HepG2 (cell line): ENCODE measurements at places on chromosomes 1 and 21. TPM values are rescaled to one million over a fixed set of nuclear protein-coding genes. Genes with fewer than 3 reads are reported as not detected.
A peak's percentile ranks its signal among the peaks of the same experiment; 100 is the strongest.

- no peak for DNase-seq
- H3K27me3 ChIP-seq: no peaks in the 10 kb centered on the region; the same call in 2 of the 3 replicates
- no peaks in the 10 kb centered on the region for H3K36me3 ChIP-seq
Observed at GRCh38 chr1:231422798-231423309, 767 bp upstream of the EGLN1 start.

DNA sequence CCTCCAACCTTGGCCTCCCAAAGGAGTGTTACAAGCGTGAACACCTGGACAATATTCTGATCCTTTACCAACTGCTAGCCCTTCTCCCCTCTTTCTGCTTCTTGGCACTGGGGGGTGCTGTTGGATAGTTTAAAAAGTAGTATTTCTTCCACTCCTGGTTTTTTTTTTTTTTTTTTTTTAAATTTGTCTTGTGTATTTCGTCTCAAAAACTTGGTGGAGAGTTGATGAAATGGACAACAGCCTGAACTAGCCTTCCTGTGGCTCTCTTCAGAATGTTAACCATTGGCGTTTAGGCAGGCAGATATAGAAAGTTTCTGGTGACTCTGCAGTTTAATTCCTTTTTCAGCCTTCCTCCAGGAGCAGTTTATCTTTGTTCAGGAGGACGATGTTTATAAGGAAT is 69.7 kb upstream of the USP24 start:
- no peak for DNase-seq
- H3K4me1 ChIP-seq: peaks cover 7% of the 10 kb centered on the region; the same call in 1 of the 2 replicates
- no peak overlapping the region for H3K27ac ChIP-seq
- H3K4me3 ChIP-seq: no peak overlapping the region

- DNase-seq: no peak
- 0 out of 3 replicates have a peak, but pooled peaks cover 5% of the 10 kb centered on the region for H3K27me3 ChIP-seq
- H3K4me1 ChIP-seq: peaks cover 40% of the 10 kb centered on the region
- no peaks in the 10 kb centered on the region for H3K36me3 ChIP-seq
Observed at GRCh38 chr1:11787804-11788436, 17.8 kb downstream of the MTHFR start.

GRCh38 chr1:199510314-199510713 is 517.2 kb upstream of the NR5A2 start:
- no peaks in the 10 kb centered on the region for H3K27me3 ChIP-seq
- H3K36me3 ChIP-seq: no peaks in the 10 kb centered on the region
- DNase-seq: no peak
- H3K4me1 ChIP-seq: no peaks in the 10 kb centered on the region
- H3K27ac ChIP-seq: no peak overlapping the region

GRCh38 chr1:154193821-154194220 is 1.9 kb upstream of the TPM3 start:
- no peak overlapping the region for H3K27ac ChIP-seq
- peak overlapping the region; percentile 38 for H3K4me3 ChIP-seq
- H3K27me3 ChIP-seq: no peaks in the 10 kb centered on the region
- H3K4me1 ChIP-seq: peaks cover 56% of the 10 kb centered on the region
- H3K36me3 ChIP-seq: no peaks in the 10 kb centered on the region
- peak; percentile 52 for DNase-seq

- no peaks in the 10 kb centered on the region for H3K36me3 ChIP-seq
- no peak for DNase-seq
- peak overlapping the region; percentile 80 for H3K27ac ChIP-seq
- H3K4me3 ChIP-seq: no peak overlapping the region
- H3K4me1 ChIP-seq: peaks cover 62% of the 10 kb centered on the region
Observed at GRCh38 chr1:65477414-65478378, 57.2 kb downstream of the LEPR start.

DNA sequence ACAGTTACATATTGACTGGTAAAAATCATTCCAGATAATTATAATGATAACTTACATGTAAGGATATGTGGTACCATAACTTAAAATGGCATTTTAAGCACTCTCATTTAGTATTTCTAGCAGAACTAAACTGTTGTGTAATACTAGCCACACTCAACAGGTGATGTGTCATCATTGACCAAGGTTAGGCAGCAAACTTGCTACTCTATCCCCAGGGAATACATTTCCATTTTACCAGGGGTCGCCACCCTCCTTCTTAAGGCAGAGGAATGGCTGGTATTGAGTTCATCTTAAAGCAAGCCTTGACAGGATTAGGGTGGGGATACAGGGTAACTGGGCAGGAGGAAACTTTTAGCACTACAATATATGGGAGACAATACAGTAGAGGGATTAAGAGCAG is 259.8 kb upstream of the CAMK1G start:
- no peaks in the 10 kb centered on the region for H3K4me1 ChIP-seq
- no peak overlapping the region for H3K27ac ChIP-seq
- H3K36me3 ChIP-seq: no peaks in the 10 kb centered on the region
- H3K27me3 ChIP-seq: no peaks in the 10 kb centered on the region
- no peak for DNase-seq

GRCh38 chr1:185292237-185292636 is 24.8 kb downstream of the IVNS1ABP start:
- DNase-seq: no peak
- no peak overlapping the region for H3K27ac ChIP-seq
- H3K36me3 ChIP-seq: no peaks in the 10 kb centered on the region; the same call in 1 of the 3 replicates
- H3K4me1 ChIP-seq: peaks cover 10% of the 10 kb centered on the region; the same call in 1 of the 2 replicates

DNA sequence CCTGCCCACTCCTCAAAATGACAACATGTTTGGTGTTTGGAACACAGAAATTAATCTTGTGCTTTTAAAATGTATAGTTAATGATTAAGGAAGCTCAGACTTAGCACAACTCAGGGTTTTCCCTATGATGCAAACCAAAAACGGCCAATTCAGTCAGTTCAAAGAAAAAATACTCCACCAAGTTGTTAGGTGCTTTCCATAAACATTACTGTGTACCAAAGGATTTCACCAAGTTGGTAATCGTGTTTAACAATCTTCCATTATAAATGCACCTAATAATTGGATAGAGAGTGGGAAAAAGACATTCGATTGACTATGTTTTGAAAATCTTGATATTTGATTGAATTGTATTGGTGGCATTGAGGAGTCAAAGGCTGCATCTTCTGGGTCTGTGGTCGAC is 33.3 kb upstream of the DUSP10 start:
- H3K27ac ChIP-seq: no peak overlapping the region
- no peak for DNase-seq
- no peaks in the 10 kb centered on the region for H3K36me3 ChIP-seq
- no peak overlapping the region for H3K4me3 ChIP-seq
- no peaks in the 10 kb centered on the region; the same call in 2 of the 3 replicates for H3K27me3 ChIP-seq

- H3K4me3 ChIP-seq: peak overlapping the region; percentile 75
- no peak for DNase-seq
- peaks cover 9% of the 10 kb centered on the region; the same call in 1 of the 2 replicates for H3K36me3 ChIP-seq
- H3K27me3 ChIP-seq: no peaks in the 10 kb centered on the region
Observed at GRCh38 chr1:1308756-1309250, 406 bp downstream of the PUSL1 start.

DNA sequence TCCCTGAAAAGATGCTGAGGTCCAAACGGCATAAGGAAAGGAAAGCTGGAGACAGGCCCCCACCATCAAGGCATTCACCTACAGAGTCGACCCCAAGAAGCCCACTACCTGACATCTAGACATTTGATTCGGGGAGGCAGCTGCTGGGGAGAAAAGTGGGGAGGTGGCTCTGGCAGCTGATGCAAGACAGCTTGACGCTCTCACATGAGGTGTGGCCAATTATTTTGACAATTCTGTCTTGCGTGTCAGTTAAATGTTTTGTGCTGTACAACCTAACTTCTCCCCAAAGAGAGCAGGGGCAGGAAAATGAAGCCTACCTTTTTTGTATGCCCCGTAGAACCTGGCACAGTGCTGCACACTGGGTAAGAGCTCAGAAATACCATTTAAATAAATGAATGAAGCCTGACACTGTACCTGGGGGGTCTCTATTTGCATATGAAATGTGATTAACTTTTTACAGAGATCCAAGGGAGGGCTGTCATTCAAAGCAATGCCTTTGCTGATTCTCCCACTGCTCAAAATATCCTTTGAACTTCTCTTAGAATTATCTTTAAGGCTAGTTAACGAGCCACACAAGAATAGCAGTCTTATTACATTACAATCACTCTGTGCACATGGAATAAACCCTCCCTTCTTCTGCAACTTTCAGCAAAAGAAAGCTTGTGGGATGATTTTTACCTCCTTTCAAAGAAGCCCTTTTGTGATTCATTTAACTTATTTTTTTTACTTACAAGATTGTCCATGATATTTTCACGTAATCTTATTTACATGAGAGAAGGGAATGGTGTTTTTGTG is 163.2 kb downstream of the TNR start:
- H3K27me3 ChIP-seq: no peaks in the 10 kb centered on the region
- no peak for DNase-seq
- H3K4me3 ChIP-seq: no peak overlapping the region
- no peaks in the 10 kb centered on the region for H3K4me1 ChIP-seq
- H3K27ac ChIP-seq: no peak overlapping the region
- no peaks in the 10 kb centered on the region for H3K36me3 ChIP-seq

GRCh38 chr1:43760745-43761317 is 53.5 kb downstream of the ST3GAL3 start:
- DNase-seq: no peak
- H3K36me3 ChIP-seq: no peaks in the 10 kb centered on the region
- H3K4me1 ChIP-seq: peaks cover 39% of the 10 kb centered on the region
- no peaks in the 10 kb centered on the region for H3K27me3 ChIP-seq

DNA sequence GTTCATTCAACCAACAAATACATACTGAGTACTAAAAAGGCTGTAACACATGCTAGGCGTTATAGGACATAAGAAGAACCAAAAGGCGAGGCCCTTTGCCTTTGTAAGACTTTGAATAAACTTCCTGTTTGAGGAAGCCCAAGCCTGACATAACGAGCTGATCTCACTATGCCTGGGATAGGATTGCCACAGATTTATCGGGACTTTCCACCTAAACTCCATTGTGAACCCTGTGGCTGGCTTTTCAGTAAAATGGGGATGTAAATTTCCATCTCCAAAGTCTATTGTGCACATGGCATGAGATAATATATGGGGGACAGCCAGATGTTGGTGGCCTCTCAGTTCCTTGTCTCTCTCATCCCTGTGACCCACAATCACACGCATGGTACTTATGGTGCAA is 41.9 kb downstream of the LMO4 start:
- no peak overlapping the region for H3K4me3 ChIP-seq
- H3K4me1 ChIP-seq: no peaks in the 10 kb centered on the region
- no peak for DNase-seq
- no peaks in the 10 kb centered on the region for H3K27me3 ChIP-seq
- H3K27ac ChIP-seq: no peak overlapping the region

DNA sequence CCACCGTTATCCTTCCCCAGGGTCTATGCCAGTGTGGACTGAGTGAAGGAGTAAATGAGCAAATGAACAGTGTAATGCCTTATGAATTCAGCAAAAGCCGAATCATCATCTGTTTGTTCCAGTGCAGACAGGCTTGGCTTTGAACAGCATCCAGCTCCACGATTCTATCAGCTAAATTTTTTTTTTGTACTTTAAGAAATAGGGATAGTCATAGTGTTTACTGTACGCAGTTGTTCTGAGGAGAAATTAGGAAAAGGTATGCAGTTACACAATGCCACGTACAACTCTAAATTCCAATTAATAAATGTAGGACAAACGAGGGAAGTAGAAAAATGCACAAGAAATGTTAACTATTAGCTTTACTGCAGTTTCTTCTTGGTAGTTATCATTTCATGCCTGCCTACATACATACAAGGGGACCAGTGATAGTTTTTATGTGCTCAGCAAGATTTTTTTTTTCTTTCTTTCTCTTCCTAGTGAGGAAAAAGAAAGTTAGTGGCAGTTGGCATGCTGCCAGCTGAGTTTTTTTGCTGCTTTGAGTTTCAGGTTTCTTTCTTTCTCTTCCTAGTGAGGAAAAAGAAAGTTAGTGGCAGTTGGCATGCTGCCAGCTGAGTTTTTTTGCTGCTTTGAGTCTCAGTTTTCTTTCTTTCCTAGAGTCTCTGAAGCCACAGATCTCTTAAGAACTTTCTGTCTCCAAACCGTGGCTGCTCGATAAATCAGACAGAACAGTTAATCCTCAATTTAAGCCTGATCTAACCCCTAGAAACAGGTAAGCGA is at the start of gene IFI44L:
TSS of gene IFI44L (plus strand) at position 646 of the 777 bp plus-strand sequence. CDS start 7,468 bp downstream, outside the sequence.
- H3K4me1 ChIP-seq: no peaks in the 10 kb centered on the region
- 0 out of 2 replicates have a peak, but pooled peaks cover 1% of the 10 kb centered on the region for H3K27me3 ChIP-seq
- H3K4me3 ChIP-seq: no peak within 1 kb of the TSS
- H3K36me3 ChIP-seq: no peaks in the 10 kb centered on the region
- DNase-seq: no peak

DNA sequence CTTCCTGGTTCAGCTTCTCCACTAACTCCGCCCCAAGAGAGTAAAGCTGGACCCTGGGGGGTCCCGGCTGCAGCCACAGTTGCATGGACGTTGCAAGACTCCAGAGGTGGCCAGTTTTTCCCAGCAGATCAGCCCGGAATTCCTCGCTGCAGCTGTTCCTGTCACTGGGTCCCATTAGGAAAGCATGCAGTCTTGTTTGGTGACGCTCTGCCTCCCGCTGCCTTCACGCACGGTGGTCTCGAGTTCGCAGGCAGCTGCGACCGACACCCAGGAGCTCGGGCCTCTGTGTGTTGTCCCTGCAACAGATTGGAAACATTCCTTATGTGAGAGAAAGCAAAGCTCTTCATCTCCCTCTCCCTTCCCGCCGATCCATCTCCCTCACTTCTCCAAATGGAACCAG is 162.8 kb downstream of the PRDM16 start:
- DNase-seq: no peak
- H3K36me3 ChIP-seq: no peaks in the 10 kb centered on the region
- H3K4me3 ChIP-seq: no peak overlapping the region
- no peaks in the 10 kb centered on the region for H3K27me3 ChIP-seq
- peaks cover 77% of the 10 kb centered on the region for H3K4me1 ChIP-seq
- H3K27ac ChIP-seq: no peak overlapping the region

DNA sequence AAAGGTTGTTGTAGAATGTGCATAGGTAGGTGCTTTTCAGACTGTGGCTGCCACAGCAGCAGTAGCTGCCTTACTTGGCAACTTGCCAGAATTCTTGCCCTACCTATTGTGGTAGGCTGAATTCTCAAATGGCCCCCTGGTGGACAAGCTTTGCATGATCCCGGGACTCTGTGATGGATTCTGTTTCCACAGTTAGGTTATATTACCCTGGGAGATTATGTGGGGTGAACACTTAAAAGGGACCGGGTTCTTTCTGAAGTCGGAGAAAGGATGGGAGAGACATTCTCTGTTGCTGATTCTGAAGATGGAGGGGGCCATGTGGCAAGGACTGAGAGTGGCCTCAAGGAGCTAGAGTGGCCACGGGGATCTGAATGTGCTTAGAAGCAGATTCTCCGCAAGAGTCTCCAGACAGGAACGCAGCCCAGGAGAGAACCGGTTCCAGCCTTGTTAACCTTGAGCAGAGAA is 32.1 kb upstream of the KCNE1 start:
- peak; percentile 88 for DNase-seq
- H3K27ac ChIP-seq: no peak overlapping the region
- no peaks in the 10 kb centered on the region for H3K27me3 ChIP-seq
- H3K4me3 ChIP-seq: peak overlapping the region; percentile 11; the same call in 1 of the 2 replicates
- H3K4me1 ChIP-seq: peaks cover 28% of the 10 kb centered on the region

GRCh38 chr1:118298397-118298796 is 113.4 kb upstream of the SPAG17 start:
- H3K4me1 ChIP-seq: no peaks in the 10 kb centered on the region
- no peak for DNase-seq
- H3K27ac ChIP-seq: no peak overlapping the region

The ZYG11A gene
- not detected in 2 replicates for total RNA-seq

The PPIAL4G gene
- not detected in 2 replicates for total RNA-seq

The ANGPTL1 gene
- total RNA-seq: 2.2 and 2.9 TPM in 2 replicates

The SLC19A1 gene
- total RNA-seq: 12.6 and 21.8 TPM in 2 replicates

The ARHGAP29 gene
- total RNA-seq: 12.8 and 18.8 TPM in 2 replicates

The FAM72B gene
- 6.7 and 7.6 TPM in 2 replicates for total RNA-seq

The ARHGEF10L gene
- total RNA-seq: 26.2 and 46.5 TPM in 2 replicates

The OR4F29 gene
- 0.42 TPM in 1 of 2 replicates, not detected in the other for total RNA-seq

The SYNC gene
- total RNA-seq: 5.4 and 7.2 TPM in 2 replicates

The TNFRSF8 gene
- total RNA-seq: not detected in 2 replicates

The TESK2 gene
- total RNA-seq: 5.5 and 6.9 TPM in 2 replicates

The SUCO gene
- 17.0 and 25.5 TPM in 2 replicates for total RNA-seq

The IBA57 gene
- 9.7 and 10.2 TPM in 2 replicates for total RNA-seq

The ZNF697 gene
- 7.1 and 7.3 TPM in 2 replicates for total RNA-seq

The CDC7 gene
- 12.6 and 19.2 TPM in 2 replicates for total RNA-seq

The AHCYL1 gene
- 40.9 and 63.2 TPM in 2 replicates for total RNA-seq
